CD4-positive, alpha-beta T cell treated with Interleukin-6 for 4 hours (primary cell): ENCODE measurements at places on chromosomes 6 and 20.

DNA sequence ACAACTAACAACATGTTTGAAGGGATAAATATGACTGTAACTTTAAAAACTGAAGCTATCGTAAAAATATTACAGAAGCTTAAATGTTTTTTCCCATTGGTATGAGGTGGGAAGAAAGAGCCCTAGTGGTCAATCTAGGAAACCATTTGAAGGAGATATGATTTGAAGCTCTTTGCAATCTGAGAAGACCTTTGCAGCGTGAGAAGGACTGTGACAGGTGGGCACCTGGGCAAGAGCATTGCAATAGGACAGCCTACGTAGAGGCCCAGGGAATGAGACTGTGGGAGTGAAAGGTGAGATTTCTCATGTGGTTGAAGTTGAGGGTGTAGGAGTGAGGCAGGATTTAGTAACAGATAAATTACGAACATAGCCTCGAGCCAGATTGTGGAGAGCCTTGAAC is 108.0 kb upstream of the PDE7B start:
- no peak for DNase-seq

- no peak for DNase-seq
Observed at GRCh38 chr6:33990061-33990541, 155.8 kb downstream of the GRM4 start.

DNA sequence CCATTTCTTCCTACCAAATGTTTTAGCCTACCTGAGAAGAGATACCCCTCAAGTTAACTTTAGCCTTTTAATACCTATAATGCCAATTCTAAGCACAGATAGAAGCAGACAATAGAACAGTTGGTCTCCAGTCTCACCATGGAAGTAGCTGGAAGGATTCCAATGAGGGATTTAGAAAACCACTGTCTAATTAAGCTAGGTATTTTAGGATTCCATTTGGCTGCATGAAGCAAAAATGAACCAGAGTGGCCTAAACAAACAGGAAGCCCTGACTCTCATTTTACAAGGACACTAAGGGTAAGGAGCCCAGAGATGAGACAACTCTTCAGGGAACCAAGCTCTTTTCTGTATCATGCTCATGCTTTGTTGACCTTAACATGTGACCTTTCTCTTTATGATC is 199.2 kb downstream of the ALDH8A1 start:
- DNase-seq, result no peak

- DNase-seq, result no peak
Observed at GRCh38 chr20:53622247-53623133, 28.9 kb upstream of the ZNF217 start.

- no peak for DNase-seq
Observed at GRCh38 chr20:47950124-47950912, 165.0 kb upstream of the SULF2 start.

GRCh38 chr6:163418311-163419029 is 4.0 kb downstream of the QKI start:
- DNase-seq, result no peak

DNA sequence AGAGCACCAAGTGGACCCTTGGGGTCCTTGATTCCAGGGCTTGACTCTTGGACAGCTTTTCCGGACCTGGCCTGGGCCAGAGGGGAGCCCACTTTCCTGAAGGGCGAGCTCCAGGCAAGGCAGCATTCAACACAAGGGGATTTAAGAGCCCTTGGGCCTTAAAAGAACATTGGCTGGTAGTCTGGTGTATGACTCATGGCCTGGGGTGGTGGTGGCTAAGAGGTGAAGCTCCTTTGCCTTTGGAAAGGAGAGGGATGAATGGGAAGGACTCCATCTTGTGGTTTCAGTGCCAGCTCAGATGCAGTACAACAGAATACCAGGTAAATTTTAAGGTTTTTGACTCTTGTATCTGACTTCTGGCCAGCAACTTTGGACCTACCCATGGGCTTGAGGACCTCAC is 760.7 kb downstream of the GRIK2 start:
- no peak for DNase-seq

- DNase-seq, result no peak
Observed at GRCh38 chr6:130615816-130616215, 211.4 kb upstream of the SMLR1 start.

DNA sequence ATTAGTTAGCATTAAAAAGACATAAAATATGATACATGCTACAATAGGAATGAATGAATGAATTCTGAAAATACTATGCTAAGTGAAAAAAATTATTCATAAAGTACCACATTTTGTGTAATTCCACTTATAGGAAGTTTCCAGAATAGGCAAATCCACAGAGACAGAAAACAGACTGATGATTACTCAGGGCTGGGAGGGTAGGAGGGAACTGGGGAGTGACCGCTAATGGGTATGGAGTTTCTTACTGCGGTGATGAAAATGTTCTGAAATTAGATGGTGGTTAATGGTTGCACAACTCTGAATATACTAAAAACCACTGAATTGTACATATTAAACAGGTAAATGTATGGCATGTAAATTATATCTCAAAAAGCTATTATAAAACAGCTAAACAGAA is 22.6 kb downstream of the FERMT1 start:
- DNase-seq, result no peak

GRCh38 chr20:57317789-57318371 is 11.7 kb upstream of the SPO11 start:
- no peak for DNase-seq

- DNase-seq, result peak; percentile 71
Observed at GRCh38 chr6:44074439-44074812, 52.8 kb downstream of the MRPL14 start.

GRCh38 chr6:46583721-46584120 is 68.9 kb downstream of the CYP39A1 start:
- DNase-seq, result no peak

- DNase-seq, result no peak
Observed at GRCh38 chr6:22569281-22570184, at the start of gene HDGFL1. HDGFL1 (plus strand) TSS chr6:22569566; CDS start chr6:22569576, 10 bp downstream.

DNA sequence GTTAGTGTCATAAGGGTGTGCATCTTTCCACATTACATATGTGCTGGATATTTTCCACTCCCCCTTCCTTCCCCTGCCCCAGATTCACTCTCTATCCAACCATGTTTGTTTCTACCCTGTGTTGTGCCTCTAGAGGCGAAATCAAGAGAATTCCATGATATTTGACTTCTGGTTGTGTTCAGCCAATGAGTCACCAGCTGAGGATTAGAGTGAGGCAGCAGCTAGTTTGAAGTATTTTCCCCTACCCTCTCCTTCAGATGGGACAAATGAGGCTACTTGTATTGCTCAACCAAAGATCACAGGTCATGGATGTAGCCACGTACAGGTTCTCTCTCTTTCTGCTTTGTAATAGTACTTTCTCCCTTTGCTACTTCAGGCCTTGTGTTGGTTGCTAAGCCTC is 24.5 kb upstream of the OR2J2 start:
- DNase-seq, result no peak

DNA sequence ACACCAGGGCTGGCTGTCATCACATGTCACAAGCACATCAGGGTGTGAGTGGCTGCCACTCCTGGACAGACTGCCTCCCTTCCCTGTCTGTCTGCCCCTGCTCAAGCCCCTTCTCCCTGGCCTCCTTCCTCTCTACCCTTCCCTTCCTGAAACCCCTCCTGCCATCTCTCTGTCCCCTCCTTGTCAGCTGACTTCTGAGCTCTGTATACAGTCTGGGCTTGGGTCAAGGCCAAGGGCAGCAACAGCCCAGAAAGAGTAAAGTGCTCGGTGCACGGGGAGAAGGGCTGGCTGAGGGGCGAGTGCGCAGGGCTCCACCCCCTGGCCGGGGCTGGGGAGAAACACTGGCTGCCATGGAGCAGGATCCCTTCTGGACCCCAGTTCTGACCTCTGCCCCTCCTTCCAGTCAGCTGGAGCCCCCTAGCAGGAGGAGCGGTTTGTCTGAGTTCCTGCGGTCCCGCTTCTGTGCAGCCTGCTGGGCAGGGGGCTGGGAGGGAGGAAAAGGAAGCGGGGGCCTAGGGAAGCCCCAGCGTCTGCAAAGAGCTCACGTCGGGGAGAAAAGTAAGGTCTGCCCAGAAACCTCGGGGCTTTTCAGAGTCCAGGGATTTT is 2.0 kb downstream of the LKAAEAR1 start:
- no peak for DNase-seq

- DNase-seq, result no peak
Observed at GRCh38 chr6:13009461-13009860, 292.9 kb downstream of the PHACTR1 start.

DNA sequence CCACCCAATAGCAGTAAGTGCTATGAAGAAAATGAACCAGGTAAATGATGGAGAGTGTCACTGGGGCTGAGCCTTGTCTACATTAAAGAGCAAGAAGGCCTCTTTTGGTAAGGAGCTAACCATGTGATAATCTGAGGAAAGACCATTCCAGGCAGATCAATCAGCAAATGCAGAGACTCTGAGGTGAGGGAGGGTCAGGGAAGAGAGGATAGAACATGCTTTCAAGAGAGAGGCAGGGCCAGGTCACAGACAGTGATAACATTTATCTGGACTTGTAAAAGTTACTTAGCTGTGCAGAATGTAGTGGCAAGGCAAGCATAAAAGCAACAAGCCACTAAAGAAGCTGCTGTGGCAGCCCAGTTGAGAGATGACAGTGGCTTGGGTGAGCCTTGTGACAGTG is 197.3 kb downstream of the TASP1 start:
- DNase-seq, result no peak
